ENCODE measurements at places on chromosomes 7 and 10.
A peak's percentile ranks its signal among the peaks of the same experiment; 100 is the strongest.

- no peak for DNase-seq
Observed at GRCh38 chr10:125153703-125154490, 6.5 kb downstream of the CTBP2 start.

DNA sequence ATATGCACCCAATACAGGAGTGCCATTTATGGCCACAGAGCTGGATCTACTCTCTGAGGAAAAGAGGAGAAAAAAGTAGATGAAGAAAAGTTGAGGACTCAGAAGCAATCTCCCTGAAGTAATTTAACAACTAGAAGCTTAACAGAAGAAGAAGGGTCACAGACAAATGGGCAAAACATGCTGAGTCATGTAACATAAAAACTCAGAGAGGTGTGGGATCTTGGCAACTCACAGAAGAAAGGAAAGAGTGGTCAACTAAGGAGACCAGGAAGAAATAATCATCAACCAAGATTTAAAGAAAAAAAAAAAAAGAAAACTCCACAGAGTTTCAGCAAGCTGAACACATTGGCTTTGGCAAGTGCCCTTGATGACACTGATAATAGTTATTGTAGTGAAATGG, 51.8 kb upstream of the BET1 start:
- no peak for DNase-seq

DNA sequence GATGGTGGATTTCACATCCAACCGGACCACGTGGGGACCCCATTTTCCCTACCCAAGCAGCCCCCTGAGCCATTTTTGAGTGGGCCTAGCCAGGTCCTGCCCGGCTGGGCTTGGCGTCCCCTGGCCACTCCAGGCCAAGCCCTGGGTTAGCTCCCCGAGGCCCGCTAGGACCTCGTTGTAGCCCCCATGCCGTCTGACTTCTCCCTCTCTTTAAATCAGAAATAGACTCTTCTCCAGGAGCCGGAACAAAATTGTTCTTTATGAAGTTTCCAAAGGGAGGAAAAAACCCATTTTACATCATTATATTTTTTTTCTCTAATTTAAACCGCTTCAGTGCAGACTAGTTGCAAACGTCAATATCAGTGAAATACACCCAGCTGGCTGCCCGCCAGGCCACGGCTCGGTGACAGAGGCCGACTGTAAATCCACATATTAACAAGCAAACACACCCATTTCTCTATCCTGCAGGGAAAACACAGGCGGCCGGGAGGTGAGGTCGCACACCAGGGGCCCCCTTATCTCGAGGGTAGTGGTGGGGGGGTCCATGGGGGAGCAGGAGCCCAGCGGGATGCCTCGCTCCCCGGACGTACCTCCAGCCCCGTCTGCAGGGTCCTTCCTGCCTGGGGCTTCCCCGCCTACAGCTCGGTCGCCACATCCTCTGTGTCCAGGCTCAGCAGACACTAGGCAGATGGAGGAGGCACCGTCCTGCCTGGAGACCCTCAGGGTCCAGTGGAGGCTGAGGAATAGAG, 72.7 kb downstream of the ELFN1 start:
- DNase-seq, result peak; percentile 36

- no peak for DNase-seq
Observed at GRCh38 chr7:140601566-140602174, 38.9 kb downstream of the DENND2A start.

DNA sequence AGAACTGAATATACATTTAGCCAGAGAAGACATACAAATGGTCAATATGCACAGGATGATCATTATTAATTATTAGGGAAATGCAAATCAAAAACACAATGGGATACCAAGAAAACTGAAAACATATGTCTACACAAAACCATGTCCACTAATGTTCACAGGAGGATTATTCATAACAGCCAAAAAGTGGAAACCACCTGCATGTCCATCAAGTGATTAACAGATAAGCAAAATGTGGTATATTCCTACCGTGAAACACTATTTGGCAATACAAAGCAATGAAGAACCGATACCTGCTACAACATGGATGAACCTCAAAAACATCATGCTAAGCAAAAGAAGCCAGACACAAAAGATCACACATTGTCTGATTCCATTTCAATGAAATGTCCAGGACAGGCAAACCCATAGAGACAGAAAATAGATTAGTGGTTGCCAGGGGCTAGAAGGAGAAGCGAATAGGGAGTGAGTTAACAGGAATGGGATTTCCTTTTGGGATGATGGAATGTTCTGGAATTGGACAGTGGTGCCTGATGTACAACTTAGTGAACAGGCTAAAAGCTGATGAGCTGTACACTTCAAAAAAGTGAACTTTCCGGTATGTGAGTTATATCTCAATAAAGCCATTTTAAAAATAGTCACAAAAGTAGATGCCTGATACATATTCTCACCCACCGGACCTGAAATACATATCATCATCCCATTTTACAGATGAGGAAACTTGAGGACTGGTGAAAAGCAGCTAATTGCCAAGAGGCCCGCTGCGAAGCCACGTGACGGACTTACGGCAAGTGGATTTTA, 33.6 kb downstream of the HIPK2 start:
- DNase-seq, result no peak

DNA sequence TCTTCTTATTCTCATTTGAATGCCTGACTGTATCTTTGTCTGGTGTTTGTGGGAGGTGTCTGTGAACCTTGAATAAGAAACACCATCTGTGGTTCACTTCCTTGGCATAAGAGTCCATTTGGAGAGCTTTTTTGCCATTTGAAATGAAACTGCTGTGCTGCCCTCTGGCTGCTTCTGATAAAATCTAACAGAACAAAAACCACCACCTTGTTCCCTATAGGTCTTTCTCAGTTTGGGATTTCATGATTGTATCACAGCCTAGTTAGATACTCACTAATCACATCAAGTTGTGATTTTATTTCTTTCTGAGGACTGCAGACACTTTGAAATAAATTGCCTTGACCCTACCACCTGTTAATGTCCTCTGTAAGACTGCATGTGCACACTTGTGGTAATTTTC, 102.7 kb upstream of the FAM13C start:
- DNase-seq, result no peak

GRCh38 chr7:14714161-14714728, 188.3 kb downstream of the DGKB start:
- DNase-seq, result peak; percentile 42

- DNase-seq, result no peak
Observed at GRCh38 chr10:37643187-37643586, 214.2 kb downstream of the ZNF248 start.

DNA sequence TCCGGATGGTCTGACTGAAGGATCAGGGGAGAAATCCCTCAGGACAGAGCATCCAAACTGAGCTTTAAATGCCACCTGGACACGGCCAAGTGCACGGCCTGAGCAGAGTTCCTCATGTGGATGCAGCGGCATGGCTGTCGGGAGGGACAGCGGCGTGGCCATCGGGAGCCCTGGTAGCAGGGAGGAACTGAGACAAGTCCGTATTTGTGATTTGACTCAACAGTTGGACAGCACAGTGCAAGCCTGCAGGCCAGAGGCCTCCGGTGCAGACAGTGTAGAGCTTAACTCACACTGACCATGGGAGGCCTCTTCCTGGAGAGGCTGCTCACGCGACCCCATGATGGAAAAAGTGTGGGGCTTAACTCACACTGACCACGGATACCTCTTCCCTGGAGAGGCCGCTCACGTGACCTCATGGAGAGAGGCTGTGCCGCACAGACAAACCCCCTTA, 207.4 kb downstream of the DIP2C start:
- no peak for DNase-seq

- no peak for DNase-seq
Observed at GRCh38 chr10:59354434-59354833, 7.9 kb downstream of the FAM13C start.

DNA sequence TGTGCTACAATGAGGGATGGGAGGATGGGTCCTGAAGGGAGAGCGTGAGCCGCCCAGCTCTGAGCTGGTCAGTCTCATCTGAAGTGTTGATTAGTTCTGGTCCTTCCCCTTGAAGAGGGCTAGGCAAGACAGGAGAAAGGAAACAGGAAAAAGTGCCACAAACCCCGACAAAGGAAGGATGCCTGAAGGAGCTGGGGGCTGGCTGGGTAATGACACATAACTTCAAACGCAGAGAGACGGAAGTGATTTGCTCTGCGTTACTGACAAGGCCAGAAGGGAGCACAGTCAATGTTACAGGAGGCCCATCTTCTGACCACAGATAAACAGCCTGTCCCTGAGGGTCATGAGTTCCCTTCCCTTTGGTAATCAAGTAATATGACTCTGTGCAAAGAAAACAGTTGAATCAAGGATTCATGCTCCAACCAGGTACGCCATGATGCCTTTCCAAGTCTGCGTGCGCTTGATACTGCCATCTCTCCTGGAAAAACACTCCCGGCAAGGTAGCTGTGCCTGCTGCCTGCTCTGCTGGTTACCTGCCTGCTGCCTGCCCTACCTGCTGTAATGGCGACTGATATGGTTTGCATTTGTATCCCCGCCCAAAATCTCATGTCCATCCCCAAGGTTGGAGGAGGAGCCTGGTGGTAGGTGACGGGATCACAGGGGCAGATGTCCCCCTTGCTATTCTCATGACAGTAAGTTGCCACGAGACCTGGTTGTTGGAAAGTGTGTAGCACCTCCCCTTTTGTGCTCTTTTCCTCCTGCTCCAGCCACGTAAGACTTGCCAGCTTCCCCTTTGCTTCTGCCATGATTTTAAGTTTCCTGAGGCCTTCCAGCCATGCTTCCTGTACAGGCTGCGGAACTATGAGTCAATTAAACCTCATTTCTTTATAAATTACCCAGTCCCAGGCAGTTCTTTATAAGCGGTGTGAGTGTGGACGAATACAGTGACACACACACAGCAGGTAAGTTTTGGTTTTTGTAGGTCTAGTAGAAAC, 57.9 kb downstream of the GRB10 start:
- DNase-seq, result no peak

- DNase-seq, result no peak
Observed at GRCh38 chr10:55734112-55734511, 626.9 kb downstream of the ZWINT start.

GRCh38 chr7:133431134-133431724, 178.4 kb downstream of the EXOC4 start:
- DNase-seq, result no peak

GRCh38 chr10:5746197-5746596, 61.6 kb downstream of the TASOR2 start:
- no peak for DNase-seq

GRCh38 chr7:124086843-124087242, 54.0 kb upstream of the TMEM229A start:
- DNase-seq, result no peak

GRCh38 chr10:45006276-45007030, 5.7 kb downstream of the ZNF22 start:
- no peak for DNase-seq

DNA sequence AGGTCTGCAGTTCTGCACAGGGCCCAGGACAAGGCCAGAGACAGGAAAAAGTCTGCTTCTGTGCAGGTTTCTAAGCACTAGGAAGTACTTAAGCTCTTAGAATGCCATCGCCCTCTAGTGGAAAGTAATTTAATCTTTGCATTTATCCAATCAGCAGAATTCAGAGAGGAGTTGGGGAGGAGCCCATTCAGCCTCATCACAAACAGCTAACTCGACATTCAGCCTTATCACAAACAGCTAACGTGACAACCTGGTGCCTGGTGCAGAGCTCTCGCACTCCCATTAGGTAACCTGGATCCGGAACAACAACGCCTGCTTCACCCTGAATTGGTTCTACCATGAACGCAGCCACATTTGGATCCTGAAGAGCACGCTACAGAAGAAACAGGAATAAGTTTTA, 15.2 kb downstream of the OAT start:
- DNase-seq, result peak; percentile 22

- DNase-seq, result no peak
Observed at GRCh38 chr10:12938271-12938670, 63.2 kb downstream of the CCDC3 start.

DNA sequence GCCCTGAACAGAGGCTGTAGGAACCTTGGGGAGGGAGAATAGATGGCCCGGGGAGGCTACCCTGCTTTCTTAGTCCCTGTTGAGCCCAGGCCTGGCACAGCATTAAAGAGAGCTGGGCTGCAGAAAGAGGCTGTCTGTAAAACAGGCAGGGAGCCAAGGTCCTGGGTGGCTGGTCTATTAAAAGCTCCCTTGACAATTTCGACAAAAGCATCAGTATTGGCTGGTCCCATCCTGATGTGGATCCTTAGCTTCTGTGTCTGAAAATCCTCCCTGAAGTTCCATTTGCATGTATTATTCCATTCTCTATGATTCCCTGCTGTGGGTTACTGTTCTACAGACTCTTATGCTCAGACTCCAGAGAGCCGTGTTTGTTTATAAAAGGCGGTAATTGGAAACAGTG, 158.5 kb downstream of the GALNT17 start:
- DNase-seq, result no peak

- DNase-seq, result no peak
Observed at GRCh38 chr10:61836888-61837754, 64.4 kb upstream of the ARID5B start.

GRCh38 chr7:137390076-137390475, 46.5 kb upstream of the PTN start:
- DNase-seq, result no peak

GRCh38 chr10:17062009-17062408, 67.6 kb downstream of the CUBN start:
- no peak for DNase-seq

- no peak for DNase-seq
Observed at GRCh38 chr7:98869027-98869596, 702 bp downstream of the TMEM130 start.

DNA sequence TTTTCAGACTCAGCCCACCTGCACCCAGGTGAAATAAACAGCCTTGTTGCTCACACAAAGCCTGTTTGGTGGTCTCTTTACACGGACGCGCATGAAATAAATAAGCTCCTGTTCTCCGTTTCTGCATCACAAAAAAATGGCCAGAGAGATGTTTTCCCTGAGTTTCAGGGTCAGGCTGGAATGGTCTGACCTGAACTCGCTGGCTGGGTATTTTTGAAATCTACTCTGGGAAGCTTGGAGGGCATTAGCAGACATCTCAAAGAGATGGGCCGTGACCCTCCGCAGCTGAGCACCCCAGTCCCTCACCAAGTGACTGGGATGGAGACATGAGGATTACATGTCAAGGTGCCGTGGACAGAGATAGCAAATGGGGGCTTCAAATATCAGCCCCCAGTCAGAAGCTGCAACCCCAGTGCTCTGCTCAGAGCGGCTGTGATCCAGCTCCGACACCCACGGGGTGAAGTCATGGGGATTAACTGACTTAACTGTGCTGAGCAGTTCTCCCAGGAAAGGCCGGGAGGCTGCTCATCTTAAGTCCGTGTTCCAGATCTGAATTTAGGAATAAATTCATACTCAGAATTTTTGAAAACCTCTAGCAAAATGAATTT, 22.3 kb downstream of the CALML5 start:
- DNase-seq, result no peak

- no peak for DNase-seq
Observed at GRCh38 chr7:40520986-40521738, 386.4 kb downstream of the SUGCT start.

- no peak for DNase-seq
Observed at GRCh38 chr10:104449391-104449790, 95.8 kb downstream of the CFAP58 start.

- no peak for DNase-seq
Observed at GRCh38 chr10:45000138-45000751, 478 bp upstream of the ZNF22 start.

- no peak for DNase-seq
Observed at GRCh38 chr10:75145590-75145989, 34.1 kb downstream of the SAMD8 start.

Data from activated T-cell treated with anti-CD3 and anti-CD28 coated beads, Interleukin-2, amount 50 U/mL, for 72 hours (primary cell).